ENCODE measurements at places on chromosomes 1 and 21.

GRCh38 chr1:116852367-116852766, 57.3 kb upstream of the PTGFRN start:
- no peak for DNase-seq

GRCh38 chr1:159935719-159936272, 9.6 kb downstream of the IGSF9 start:
- no peak for DNase-seq

- no peak for DNase-seq
Measured at GRCh38 chr1:100497796-100498195, 40.1 kb upstream of the GPR88 start.

DNA sequence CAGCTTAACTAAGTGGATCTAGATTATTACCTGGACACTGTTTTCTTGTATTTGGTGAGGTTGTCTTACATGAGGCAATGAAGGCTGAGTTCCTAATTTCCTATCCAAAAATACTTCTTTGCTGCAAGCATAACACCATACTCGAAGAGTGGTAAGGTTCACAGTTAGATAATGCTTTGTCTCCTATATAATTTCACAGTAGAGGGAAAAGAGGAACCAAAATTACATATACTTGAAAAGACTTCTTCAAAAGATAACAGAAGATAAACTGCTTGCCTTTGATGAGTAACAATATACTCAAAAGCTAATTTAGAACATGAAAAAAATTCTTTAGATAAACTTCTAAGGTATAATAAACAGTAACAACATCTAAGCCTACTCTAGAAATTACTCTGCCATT, 20.4 kb downstream of the USP33 start:
- DNase-seq: no peak

GRCh38 chr21:26120828-26121227, 49.7 kb downstream of the APP start:
- no peak for DNase-seq
